ENCODE measurements at places on chromosomes 12 and 14. TPM values are rescaled to one million over a fixed set of nuclear protein-coding genes. Genes with fewer than 3 reads are reported as not detected.

The SRSF5 gene
- 392 TPM for total RNA-seq

The AVPR1A gene
- not detected for total RNA-seq

The MYO1H gene
- total RNA-seq, result not detected

The NEDD8 gene
- 229 TPM for total RNA-seq

The TM7SF3 gene
- total RNA-seq, result 46.1 TPM

The PGF gene
- 0.12 TPM for total RNA-seq

The PRH2 gene
- total RNA-seq, result not detected

The PTPN6 gene
- 354 TPM for total RNA-seq

The ZDHHC22 gene
- not detected for total RNA-seq

The PPP1R12A gene
- total RNA-seq, result 89.4 TPM

The EFS gene
- total RNA-seq, result not detected

The LHX5 gene
- total RNA-seq, result not detected

Data from activated CD4-positive, alpha-beta T cell treated with anti-CD3 and anti-CD28 coated beads, Interleukin-2, amount 10 ng/mL, durations not matched to agents 7 days and 5 days (primary cell).